ENCODE measurements at places on chromosomes 2 and 18.

DNA sequence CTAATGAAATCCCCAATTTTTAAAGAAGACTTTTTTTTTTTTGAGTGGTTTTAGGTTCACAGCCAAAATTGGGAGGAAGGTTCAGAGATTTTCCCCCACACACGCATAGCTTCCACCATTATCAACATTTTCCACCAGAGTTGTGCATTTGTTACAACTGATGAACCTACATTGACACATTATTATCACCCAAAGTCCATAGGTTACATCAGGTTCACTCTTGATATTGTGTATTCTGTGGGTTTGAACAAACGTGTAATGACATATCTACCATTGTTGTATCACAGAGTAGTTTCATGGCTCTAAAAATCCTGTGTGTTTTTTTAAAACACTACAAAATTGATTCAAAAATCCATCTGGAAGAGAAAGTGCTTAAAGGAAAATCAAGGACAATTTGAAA is 101.8 kb downstream of the TANC1 start:
- no peak for DNase-seq

GRCh38 chr18:64409511-64409910 is 260.6 kb upstream of the LINC00305 start:
- DNase-seq = no peak

- no peak for DNase-seq
Observed at GRCh38 chr2:109683452-109683851, 69.3 kb downstream of the SOWAHC start.

DNA sequence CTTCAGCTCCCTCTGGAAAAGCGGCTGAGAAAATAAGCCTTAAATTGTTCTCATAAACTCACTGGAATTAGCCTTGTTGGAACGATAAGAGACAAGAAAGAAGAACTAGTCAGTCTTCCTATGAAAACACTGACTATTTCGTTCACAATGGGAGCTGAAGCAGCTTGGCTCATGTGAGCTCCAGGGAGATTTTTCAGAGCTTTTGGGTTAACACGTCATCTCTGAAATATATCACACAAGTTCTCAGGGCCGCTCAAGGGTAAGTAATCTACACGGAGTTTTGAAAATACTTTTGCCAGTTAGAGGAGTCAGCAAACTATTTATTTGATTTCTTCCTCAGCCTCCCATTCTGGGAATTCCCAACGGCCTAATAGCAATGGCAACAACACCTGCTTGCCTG is 316.2 kb upstream of the MGAT5 start:
- DNase-seq = no peak

DNA sequence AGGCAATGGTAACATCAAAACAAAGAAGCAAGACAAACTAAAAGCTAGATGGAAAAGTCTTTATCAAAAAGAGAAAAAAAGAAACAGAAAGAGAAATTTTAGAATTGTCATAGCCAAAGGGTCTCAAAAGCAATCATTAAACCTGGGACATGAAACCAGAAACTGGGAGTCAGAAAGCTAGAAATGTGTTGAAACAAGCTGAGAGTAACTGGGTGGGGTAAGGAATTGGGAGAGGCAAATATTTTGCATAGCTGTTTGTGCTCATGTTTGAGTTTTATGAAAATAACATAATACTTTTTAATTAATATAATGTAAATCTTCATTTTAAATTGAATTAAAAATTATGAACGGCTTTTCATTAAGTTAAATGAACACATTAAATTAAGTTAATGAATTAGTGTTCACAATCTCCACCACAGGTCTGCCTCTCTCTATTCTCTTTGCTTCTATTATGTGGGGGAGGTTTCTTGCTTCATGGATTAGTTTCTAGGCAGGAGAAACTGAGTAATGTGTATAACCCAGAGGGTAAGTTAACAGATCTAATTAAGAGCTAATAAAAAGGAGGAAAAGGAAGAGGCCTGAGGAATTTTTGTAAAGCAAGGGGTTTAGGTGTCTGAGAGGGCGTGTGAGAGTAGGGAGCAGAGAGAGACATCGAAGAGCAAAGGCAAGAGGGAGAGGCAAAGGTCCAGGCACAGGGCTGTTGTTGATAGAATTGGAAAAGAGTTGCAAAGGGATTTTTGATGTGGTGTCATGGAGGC is 20.0 kb upstream of the SERPINB2 start:
- DNase-seq = no peak

GRCh38 chr2:98634406-98635092 is 26.2 kb downstream of the UNC50 start:
- no peak for DNase-seq

GRCh38 chr2:174614261-174614660 is 16.7 kb upstream of the WIPF1 start:
- no peak for DNase-seq

DNA sequence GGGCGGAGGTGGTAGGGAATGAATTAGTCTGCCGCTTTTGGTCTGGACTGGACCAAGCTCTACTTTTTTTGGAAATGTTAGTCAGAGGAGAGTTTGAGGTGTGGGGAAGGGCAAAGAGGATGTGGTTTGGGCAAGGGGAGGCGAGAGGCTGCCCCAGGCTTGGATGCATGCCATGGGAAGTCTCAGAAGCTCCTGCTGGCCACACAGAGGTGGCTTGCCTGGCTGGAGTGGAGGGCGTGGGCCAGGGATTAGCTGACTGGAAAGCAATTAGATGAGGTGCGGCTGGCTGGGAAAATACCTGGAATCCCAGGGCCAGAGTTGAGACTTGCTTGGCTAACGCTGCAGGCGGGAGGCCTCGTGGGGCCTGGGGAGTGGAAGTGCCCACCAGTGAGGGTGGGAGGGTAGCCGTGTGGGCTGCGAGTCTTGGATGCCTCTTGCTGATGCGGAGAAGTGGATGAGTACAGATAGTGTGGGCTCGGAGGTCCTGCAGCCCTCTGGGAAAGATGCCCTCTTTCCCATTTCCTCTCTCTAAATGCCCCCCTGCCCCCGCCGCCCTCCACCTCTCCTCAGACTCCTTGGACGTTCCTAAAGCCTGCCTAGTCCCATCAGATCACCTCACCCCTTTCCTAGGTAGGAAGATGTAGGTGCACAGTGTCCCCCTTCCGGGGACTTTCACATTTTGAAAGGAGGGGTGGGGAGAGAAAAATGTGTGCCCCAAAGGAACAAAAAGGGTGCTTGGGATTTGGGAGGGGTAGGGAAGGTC is 117.6 kb downstream of the SMAD7 start:
- no peak for DNase-seq

- no peak for DNase-seq
Observed at GRCh38 chr2:42847596-42848151, 55.3 kb upstream of the HAAO start.

GRCh38 chr2:15253835-15254286 is 307.3 kb downstream of the NBAS start:
- no peak for DNase-seq

GRCh38 chr2:98790221-98790620 is 59.3 kb upstream of the MGAT4A start:
- no peak for DNase-seq

DNA sequence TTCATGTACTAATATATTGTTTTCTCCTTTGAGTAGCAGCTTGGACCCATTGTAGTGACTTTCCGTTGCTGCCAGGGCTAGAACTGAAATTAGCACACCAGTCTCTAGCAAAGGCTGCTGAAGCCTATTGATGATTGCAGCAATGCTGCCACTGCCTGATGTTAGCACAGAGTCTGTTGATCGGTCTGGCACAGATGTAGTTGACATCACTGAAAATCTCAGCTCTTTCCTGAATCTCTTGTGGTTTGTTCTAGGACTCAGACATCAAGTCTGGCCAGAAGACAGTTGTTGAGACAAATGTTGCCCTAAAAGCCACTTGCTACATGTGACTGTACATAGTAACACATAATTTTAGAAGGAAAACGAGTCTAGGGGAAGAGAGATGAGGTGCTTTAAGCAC is 47.2 kb downstream of the VAPA start:
- DNase-seq = no peak

GRCh38 chr18:8602040-8602439 is 7.2 kb upstream of the RAB12 start:
- DNase-seq = no peak

GRCh38 chr2:10073706-10074105 is 6.5 kb downstream of the CYS1 start:
- DNase-seq = no peak

DNA sequence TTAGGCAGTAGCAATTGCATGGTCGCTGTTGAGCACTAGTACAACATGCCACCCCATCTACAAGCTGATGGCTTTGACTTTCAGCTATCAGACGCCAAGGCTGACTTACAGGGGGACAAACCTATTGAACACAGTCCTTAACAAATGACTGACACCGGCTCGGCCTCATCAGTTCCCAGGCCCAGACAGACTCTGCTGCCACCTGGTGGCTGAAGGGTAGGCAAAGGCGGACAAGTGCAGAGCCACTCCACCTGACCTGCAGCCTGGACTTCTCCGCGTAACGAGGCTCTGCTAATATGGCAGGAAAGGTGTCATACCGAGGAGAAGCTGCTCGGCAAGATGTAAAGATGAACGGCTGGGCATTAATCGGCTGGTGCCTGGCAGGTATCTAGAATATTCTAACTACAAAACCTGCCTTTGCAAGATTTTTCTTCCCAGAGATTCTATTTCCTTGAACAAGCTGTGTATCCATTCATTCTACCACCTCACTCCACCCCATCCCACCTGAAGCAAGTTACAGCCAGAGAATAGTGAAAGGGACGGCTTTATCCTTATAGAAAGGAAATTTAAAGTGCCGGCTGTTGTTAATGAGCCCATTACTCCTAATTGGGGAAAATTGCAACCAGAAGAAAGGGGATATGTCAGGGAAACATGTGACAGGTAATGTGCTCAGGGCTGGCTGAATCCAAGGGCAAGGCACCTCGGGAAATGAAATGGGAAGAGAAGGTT is 67.4 kb downstream of the STEAP3 start:
- DNase-seq = no peak

GRCh38 chr18:50410008-50410407 is 35.2 kb downstream of the SKA1 start:
- DNase-seq = no peak

- no peak for DNase-seq
Observed at GRCh38 chr2:207478572-207478971, 51.2 kb upstream of the CREB1 start.

- DNase-seq = no peak
Observed at GRCh38 chr2:96546321-96546720, 9.8 kb downstream of the ARID5A start.

- no peak for DNase-seq
Observed at GRCh38 chr2:54067851-54068375, 47.5 kb upstream of the ACYP2 start.

GRCh38 chr2:134739879-134740301 is 21.1 kb upstream of the TMEM163 start:
- DNase-seq = no peak

GRCh38 chr2:64789466-64790320 is 136.0 kb upstream of the SERTAD2 start:
- DNase-seq = no peak

- no peak for DNase-seq
Observed at GRCh38 chr2:128450211-128451024, 131.8 kb upstream of the HS6ST1 start.

GRCh38 chr18:77061946-77062517 is 70.6 kb downstream of the MBP start:
- no peak for DNase-seq

DNA sequence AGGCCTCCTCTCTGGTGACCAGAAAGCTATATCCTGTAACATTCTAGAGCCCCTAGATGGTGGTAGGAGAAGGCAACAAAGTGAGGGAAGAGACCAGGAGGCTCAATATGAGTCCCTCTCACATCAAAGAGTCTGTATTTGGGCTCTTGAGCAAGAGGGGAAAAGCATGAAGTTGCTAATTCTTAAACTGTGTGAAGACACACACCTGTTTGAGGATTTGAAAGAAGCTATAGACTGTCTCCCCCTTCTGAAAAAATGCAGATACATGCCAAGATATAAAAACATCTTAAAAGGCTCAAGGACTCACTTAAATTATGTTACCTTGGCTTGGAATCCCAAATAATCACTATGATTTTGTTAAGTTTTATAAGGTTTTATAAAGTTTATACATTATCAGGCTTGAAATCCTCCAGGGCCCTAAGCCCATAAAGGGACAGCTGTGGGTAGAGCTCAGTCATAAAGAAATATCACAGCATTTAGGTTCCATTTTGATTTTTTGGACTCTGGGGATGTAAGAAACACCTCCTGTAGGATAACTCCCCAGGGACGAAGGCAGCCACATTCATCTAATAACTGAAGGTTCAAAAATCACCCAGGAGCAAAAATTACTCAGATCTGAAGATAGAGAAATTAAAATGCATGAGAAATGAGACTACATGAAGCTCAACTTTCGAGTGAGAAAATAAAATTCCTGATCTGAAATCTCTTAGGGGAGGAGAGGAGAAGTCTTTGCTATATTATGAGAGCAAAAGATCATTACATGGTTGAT is 136.1 kb upstream of the LGALSL start:
- DNase-seq = no peak

- no peak for DNase-seq
Observed at GRCh38 chr2:58991357-58991756, 750.2 kb upstream of the FANCL start.

- no peak for DNase-seq
Observed at GRCh38 chr2:117470311-117471095, 344.0 kb upstream of the DDX18 start.

- DNase-seq = peak; percentile 35
Observed at GRCh38 chr2:235217846-235218245, 266.0 kb downstream of the SH3BP4 start.

DNA sequence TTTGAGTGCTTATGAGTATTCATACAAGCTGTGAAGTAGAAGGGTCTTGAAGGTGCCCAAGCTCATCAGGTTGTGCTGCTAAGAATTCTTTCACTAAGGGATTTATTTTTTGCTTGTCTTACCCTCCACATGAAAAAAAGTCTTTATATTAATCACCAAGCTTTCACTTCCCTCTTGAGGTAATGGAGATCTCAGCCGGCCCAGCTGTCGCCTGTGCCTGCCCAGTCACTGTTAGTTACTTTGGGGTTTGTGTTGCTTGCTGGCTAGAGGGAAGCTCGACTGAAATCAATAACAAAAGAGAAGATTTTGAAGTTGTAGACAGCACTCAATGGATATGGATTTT is 21.9 kb downstream of the MC2R start:
- no peak for DNase-seq

DNA sequence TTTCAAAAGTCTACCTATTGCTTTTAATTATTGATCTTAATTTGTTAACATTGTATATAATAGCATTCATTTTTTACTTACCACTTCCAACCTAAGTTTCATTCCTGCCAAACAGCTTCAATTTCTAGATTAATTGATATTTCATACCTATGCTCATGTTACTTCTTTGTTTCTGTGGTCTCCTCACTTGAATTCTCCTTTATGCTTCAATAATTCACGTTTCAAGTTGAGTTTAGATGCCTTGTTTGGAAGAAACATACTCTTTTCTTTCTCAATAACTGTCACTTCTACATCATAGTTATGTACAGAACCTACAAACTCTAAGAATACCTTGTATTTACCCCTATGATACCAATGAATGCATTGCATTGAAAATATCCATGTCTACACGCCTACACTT is 862.2 kb upstream of the LRATD1 start:
- DNase-seq = no peak

GRCh38 chr2:73972846-73973245 is 11.9 kb upstream of the TET3 start:
- DNase-seq = no peak

- DNase-seq = no peak
Observed at GRCh38 chr18:48263914-48264902, 145.0 kb downstream of the ZBTB7C start.

- no peak for DNase-seq
Observed at GRCh38 chr2:42092084-42092996, 44.5 kb downstream of the PKDCC start.

All from AG09319 (cell line).